Activated CD4-positive, alpha-beta T cell treated with anti-CD3 and anti-CD28 coated beads, Interleukin-2, amount 50 U/mL, for 16 hours (primary cell): ENCODE measurements at places on chromosomes 12 and 14.

GRCh38 chr12:108732489-108733229, 1.3 kb upstream of the CORO1C start:
- no peak for DNase-seq

- DNase-seq, result peak; percentile 54
These were observed 20.0 kb upstream of the CLEC2D start for GRCh38 chr12:9649532-9649940.

DNA sequence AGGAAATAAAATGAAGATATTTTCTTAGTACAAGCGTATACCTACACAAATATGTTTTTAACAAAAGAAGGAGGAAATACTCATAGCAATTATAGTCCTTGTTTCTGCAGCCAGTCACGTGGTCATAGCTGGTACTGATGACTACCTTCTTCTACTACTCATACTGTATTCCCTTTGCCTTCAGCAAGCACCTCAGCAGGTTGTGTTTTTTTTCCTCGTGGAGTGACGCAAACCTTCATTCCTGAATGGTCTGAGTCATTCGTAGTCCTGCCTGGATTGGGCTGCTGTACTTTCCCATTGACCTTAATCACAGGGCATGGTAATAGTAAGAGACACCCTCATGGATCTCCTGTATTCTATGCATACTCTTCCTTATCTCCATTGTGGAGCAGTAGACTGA, 25.7 kb upstream of the SLC16A7 start:
- DNase-seq, result no peak

DNA sequence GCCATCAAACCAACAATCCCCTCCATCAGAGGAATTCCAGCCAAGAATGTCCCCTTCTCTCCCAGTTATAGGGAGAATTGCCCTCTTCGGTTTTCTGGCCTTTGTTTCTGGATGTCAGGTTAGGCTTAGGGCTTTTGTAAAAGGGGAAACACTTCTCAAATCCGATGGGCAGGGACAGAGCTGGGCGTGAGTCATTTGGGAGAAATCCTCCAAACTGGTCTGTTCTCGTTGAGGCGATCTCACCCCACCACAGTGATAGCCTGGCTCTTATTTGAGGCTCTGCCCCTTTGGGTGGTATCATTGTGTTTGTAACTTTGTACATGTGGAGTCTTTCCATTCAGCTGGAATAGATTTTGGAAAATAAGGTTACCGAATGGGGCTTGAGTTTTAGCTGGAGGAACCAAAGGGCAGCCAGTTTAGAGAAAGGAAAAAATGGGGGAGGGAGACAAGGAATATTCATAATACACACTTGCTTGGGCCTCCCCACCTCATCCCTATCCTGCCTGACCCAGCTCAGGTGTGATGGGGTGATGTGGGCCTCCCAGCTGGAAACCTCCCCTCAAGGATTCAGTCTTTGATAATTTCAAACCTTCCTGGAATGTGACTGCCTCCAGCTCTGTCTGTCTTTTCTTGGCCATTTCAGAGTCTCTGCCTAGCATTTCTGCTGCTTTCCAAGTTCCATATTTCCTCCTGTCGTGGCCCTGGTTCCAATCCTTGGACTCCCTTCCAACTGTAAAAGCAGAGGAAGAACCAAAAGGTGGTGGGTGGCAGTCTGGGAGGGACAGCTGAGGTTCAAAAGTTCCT, 7.5 kb downstream of the HOXC4 start:
- no peak for DNase-seq

DNA sequence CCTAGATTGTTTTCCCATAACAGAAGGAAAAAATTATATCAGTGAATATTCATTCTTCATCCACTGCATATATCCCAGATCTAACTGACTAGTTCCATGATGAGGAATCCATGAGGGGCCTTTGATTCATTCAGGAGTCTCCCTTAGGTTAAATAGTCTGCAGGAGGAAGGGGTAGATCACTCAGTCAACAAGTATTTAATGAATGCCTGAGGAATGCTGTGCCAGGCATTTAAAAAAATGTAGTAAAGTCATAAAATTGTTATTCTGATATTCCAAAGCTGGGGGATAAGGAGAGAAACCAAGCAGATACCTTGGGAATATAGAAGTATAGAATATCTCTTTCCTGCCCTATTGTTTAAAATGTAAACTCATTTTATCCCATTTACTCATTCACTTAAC, 216.2 kb upstream of the CAND1 start:
- DNase-seq, result no peak

DNA sequence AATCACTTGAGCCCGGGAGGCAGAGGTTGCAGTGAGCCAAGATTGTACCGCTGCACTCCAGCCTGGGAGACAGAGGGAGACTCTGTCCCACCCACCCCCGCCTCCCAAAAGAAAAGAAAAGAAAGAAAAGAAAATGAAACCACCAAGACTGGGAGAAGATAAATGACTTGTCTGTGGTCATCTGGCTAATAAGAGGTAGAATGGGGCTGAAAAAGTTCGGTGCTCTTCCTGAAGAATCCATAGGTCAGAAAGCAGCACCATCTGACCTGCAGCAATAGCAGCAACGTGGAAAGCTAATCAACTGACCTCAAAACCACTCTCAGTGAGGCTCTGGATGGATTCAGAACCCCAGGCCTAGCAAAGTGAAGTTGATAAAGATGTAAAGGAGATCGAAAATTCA, 25.2 kb downstream of the SSH1 start:
- no peak for DNase-seq

GRCh38 chr14:105201925-105202513, 20.9 kb upstream of the NUDT14 start:
- peak; percentile 44 for DNase-seq

- no peak for DNase-seq
These were observed 60.0 kb downstream of the CAPS2 start for GRCh38 chr12:75270157-75270556.

GRCh38 chr14:104223101-104224041, 85.0 kb downstream of the KIF26A start:
- DNase-seq, result no peak

DNA sequence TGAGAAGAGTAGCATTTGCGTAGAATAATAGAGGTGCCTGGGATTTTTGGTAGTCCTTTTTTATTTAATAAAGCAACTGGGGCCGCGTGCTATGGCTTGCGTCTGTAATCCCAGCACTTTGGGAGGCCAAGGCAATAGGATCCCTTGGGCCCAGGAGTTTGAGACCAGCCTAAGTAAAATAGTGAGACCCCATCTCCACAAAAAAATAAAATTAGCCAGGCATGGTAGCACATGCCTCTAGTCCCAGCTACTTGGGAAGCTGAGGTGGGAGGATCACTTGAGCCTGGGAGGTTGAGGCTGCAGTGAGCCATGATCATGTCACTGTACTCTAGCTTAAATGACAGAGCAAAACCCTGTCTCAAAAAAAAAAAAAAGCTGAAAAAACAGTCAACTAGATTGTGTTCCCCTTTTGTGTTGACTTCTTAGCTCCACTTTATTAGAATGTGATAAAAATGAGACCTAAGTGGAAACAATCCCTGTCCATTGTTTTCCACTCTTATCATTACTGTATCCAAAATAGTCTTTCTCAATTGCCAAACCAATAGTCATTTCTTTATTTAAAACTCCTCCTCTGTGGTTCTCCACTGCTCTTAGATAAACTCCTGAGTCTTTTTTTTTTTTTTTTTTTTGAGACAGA, 7.4 kb downstream of the PRKCH start:
- DNase-seq, result no peak

GRCh38 chr12:27972721-27973120, at the start of gene PTHLH:
Gene PTHLH (minus strand): TSS chr12:27972733. CDS start chr12:27969494, 3,239 bp downstream.
- DNase-seq, result no peak

DNA sequence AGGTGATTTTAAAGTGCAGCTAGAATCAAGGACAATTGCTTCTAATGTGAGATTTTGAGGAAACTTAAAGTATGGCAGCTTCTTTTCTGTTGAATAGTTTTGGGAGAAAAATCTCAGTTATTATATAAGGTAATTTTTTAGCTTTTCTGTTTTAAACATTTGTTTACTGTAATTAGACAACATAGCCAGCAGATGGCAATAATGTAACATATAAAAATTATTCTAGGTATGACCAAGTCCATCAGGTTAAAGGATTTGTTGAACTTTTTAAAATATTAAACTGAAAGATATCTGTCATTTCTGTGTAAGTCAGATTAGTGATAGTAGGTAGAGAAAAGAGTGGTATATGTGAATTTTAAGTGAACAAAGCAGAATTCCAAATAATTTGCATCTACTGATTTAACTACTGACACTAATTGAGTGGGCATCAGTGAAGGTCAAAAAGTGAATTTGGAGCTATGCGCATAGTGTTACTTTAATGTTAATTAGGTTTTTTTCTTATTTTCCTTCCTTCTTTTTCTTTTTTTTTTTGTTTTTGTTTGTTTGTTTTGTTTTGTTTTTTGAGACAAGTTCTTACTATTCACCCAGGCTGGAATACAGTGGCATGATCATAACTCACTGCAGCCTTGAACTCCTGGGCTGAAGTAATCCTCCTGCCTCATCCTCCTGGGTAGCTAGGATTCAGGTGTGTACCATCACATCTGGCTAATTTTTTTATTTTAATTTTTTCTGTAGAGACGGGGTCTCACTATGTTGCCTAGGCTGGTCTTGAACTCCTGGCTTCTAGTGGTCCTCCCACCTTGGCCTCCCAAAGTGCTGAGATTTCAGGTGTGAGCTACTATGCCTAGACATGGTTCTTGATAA, 18.6 kb downstream of the PRORP start:
- DNase-seq, result peak; percentile 37

DNA sequence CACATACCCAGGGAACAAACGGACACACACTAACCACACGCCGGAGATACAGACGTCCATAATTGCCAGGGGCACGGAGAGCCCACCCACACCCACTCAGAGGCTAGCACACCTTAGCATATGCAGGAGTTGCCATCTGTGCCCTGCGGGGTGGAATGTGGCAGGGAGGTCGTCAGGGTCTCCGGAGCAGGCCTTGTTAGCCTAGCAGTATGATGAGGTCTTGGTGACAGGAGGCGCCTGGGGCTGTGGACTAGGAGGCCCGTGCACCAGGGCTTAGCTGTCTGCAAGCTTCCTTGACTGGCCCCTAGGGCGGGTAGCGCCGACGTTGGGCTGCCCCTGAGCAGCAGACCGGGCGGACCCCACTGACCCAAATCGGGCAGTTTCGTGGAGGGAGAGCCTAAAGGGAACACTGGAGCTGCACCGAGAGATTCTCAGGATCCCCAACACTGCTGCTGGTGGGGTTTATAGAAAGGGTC, 10.0 kb downstream of the STAC3 start:
- no peak for DNase-seq
